NCI-H226 (cell line): ENCODE measurements at places on chromosomes 2 and 18.

DNA sequence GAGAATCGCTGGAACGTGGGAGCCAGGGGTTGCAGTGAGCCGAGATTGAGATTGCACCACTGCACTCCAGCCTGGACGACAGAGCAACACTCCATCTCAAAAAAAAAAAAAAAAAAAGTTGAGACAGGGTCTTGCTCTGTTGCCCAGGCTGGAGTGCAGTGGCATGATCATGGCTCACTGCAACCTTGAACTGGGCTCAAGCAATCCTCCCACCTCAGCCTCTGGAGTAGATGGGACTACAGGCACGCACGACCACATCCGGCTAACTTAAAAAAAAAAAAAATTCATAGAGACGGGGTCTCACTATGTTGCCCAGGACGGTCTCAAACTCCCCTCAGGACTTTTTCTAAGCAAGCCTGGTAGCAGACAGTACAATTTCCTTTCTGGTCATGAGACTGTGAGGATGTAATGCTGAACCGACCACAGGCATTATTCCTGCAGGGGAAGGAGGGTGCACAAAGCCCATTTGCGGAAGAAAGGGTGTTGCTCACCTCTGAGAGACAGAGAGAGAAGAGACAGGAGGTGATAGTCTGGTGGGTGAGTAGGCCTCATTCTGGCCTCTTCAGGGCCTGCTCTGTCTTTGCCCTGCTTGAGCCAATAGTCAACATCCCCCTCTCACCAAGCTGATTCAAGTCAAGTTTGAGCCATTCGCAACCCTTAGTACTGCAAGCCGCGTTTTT is 205.3 kb downstream of the ZFP36L2 start:
- no peak for DNase-seq

- DNase-seq: no peak
Observed at GRCh38 chr2:191435141-191435540, 189.9 kb downstream of the MYO1B start.

- DNase-seq: peak; percentile 39
Observed at GRCh38 chr2:158518084-158518483, 61.3 kb downstream of the PKP4 start.

- DNase-seq: peak; percentile 99
Observed at GRCh38 chr2:98912221-98912851, 23.7 kb downstream of the CRACDL start.

GRCh38 chr2:136060416-136060815 is 57.5 kb downstream of the CXCR4 start:
- DNase-seq: no peak

DNA sequence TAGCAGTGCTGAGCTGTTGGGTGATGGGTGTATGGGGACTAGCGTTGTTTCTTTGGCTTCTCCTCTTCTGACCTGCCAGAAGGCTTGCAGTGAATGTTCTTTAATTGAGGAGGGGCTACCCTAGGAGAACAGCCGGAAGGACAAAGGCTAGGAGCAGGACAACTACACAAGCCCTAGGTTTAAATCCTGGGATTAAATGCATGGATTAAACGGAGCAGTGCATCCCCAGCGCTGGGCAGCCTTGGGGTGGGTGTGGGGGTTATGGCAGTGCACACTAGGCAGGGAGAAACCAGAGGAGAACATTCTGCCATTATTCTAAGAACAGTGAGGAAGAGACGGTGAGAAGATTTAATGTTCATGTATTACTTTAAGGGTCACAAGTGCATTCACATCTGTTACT is 86.4 kb upstream of the MCFD2 start:
- no peak for DNase-seq

- no peak for DNase-seq
Observed at GRCh38 chr18:53153800-53154199, 813.8 kb downstream of the DCC start.

GRCh38 chr2:70357684-70358071 is 55.8 kb upstream of the FAM136A start:
- no peak for DNase-seq

GRCh38 chr2:30346471-30347169 is 100.4 kb upstream of the LCLAT1 start:
- DNase-seq: no peak

DNA sequence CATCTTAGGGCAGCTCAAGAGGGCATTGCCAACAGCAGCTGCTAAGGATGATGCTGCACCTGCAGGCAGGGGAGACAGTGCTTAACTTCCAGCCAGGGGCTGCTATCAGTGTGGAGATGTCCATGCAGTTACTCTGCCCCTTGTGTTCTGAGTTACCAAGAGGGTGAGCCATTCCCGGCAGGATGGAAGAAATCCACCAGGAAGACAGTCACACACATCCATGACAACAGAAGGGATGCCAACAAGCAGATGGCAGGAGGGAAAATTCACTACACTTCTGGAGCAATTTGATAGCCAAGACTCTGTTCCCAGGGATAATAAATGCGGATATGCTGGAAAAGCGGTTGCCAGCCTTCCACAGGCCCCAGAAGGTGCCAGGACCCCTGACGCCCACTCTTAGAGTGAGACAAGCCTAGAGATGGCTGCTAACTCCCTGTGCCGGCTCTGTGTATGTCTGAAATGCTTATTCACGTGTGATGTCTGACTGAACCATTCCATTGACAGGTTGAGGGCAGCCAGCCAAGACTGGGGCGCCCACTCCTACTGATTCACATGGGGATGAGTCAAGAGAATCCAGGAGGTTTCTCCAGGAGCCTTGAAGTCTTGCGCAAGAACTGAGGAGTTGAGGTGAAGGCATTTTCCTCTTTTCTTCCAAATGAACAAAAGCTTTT is 24.5 kb downstream of the LOXHD1 start:
- DNase-seq: peak; percentile 82

DNA sequence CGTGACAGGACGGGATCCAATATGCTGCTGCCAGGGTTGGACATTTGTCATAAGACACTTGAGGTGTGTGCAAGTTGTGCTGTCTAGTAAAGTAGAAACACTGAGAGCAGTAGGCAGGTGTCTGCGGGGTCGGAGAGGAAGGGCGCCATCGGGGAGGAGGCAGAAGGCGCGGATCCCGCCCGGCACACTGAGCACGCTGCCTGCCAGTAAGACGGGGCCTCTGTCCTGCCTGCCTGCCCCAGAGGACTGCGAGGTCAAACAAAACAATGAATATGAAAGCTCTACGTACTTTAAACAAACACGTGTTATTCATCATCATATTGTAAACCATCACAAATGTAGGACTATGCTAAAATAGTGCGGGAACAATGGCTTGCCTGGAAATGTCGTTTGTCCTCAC is 349.3 kb upstream of the SALL3 start:
- DNase-seq: no peak

DNA sequence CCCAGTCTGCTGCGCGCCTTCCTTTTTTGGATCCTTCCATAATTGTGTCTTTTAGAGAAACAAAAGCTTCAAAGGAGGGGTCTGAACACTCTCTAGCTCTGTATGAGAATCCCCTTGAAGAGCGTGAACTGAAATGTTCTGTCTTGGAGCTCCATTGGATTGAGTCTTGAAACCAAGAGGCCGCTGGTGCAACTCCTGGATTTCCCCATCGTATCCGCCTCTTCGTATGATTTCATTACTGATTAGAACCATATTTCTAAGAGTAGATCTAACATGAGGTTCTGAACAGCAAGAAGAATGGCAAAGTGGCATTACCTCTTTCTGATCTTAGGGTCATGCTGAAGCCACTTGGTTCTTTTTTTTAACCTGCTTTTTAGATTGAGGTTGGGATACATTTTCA is 31.4 kb upstream of the NRP2 start:
- DNase-seq: no peak

DNA sequence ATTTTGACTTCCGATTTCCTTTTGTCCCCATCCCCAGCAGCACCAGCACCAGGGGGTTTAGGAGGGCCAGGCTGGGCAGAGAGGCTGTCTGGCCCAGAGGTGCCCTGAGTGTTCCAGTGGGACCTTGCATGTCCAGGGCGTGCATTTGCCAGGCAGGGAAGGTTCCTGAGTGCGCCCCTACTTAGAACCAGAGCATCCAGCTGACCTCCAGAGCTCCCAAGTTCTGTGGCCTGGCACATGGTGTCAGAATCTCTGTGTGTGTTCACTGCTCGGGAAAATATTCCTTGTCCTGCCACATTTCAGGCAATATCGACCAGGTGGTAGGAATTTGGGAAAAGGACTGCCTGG is 5.5 kb downstream of the SIX3 start:
- no peak for DNase-seq

- DNase-seq: no peak
Observed at GRCh38 chr2:206832873-206833272, 67.5 kb downstream of the FASTKD2 start.

- no peak for DNase-seq
Observed at GRCh38 chr2:133640103-133640502, 71.8 kb upstream of the NCKAP5 start.

- no peak for DNase-seq
Observed at GRCh38 chr2:80340022-80340421, 35.5 kb upstream of the LRRTM1 start.

DNA sequence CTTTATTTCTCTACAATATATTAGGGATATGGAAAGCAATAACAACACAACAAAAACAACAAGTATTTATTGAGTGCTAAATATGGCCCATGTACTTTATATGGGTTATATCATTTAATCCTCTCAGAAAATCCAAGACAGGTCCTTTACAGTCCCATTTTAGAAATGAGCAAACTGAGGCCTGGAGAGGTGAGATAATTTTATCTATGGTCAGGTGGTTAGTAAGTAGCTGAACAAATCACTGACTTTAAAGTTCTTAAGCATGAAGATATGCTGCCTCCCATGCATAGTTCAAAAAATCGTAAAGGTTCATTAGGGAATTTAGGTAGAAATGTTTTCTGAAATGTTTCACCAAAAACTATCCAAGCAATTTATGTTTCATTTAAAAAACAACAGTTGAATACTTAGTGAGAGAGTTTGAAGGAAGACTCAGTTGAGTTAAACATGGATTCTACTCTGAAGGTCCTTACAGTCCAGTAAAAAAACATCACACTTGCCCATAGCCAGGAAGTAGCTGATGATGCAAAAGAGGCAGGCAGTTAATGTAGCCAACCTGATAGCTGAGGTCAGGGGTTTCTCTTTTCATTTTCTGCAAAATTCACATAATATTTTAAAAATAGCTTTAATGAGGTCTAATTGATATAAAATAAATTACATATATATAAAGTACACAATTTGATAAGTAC is 7.6 kb upstream of the NFE2L2 start:
- DNase-seq: no peak

DNA sequence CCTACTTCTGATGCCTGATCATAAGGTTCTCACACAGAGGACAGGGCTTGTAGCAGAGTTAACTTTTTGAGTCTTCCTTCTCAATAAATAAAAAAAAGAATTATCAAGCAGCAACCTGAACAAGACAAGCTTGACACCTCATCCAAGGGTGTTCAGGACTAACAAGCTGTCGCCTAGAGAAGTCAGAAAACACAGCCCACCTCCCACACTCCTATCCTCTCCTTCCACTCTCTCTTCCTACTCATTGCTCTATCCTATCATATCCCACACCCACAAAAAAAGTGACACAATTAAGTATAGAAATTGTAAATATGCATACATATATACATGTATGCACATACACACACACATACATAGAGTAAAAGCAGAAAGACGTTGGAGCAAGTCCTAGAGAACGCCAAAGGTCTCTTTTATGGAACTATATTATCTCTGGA is 5.4 kb downstream of the NBAS start:
- DNase-seq: no peak

DNA sequence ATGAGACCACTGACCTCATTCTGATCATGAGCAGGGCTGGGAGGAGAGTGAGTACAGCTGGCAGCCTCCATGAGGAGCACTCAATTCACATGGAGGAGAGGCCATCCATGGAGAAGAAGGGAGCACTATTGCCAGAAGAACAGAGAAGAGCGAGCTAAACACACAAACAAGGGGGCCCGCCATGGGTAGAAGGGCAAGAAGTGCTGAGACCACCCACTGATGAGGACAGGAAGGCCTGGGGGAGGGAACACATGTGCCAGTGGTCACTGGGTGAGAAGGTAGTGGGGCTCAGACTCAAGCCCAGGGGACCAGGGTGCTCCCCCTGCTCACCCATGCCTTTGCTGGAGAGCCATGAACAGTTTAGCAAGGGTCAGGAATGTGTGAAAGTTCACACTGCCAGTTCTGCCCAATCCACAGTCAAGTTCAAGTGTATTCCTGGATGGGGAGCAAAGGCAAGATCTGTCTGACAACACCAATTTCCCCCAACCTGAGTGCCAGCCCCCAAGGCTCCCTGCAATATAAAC is 57.7 kb downstream of the TTC32 start:
- DNase-seq: no peak

DNA sequence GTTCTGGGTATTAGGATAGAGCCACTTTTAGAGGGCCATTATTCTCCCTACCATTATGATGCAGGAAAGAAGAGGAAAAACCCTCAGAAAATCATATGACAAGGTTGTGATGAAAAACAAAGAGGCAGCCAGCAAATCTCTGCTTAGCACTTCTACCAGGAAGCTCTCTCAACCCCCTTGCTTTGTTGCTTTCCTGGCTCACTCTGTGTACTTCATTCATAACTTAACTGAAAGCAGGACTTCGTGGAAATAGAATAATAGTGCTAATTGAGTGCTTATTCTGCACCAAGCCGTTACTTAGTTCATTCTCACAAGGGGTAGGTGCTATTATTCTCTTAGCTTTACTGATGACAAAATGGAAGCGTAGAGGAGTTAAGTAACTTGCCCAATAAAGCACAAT is 354.1 kb downstream of the HRH4 start:
- DNase-seq: no peak

DNA sequence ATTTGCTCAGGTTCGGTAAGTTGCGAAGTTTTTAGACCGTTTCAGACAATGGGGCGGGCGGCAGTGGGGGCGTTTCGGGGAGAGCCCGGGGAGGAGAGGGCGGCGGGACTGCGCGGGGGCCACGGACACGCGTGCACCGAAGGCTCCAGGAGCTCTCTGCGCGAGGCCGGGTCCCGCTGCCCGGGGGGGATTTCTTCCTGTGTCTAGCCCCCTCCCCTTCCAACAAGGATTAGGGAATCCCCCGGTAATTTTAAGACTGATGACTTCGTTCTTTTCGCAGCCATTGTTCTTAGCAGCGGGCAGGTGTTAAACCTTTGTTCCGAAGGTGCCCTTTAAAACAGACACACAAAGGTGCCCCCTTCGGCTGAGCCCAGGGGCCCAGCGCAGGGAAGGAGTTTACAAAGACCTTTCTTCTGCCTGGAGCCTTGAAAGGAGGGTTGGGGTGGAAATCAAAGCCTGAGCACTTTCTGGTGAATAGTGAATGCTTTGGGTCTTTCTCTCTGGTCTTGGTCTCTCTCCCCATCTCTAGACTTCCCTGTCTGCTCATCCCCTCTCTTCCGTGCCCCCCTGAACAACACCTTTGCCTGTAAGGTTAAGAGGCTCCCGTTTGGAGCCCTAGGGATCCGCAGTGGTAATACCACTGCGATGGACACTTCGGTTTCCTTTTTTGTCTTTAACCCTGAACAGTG is 2.1 kb downstream of the TRIB2 start:
- DNase-seq: no peak

- no peak for DNase-seq
Observed at GRCh38 chr18:35581898-35582641, 530 bp downstream of the GALNT1 start.

- no peak for DNase-seq
Observed at GRCh38 chr2:136058262-136058661, 59.7 kb downstream of the CXCR4 start.

DNA sequence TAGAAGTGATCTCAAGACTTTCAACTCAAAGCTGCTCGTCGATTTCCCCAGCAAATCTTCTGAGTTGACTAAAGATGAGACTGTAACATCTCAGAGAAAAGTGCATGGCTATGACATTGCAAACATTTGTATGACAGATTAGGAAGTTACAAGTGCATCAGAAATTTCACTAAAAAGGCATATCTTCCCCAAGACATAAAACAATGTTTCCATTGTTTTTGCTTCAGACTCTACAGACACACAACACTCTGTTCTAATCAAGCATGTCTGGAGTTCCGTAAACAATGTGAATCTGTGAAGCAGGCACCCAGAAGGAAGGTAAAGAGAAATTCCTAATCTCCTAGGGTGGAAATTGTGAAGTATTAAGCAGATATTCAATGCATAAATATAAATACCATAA is 144.6 kb upstream of the LYPD1 start:
- DNase-seq: no peak
